BJ (cell line): ENCODE measurements at places on chromosomes 5 and 9. TPM values are rescaled to one million over a fixed set of nuclear protein-coding genes. Genes with fewer than 3 reads are reported as not detected.

The DNAH5 gene
- 1.1 and 1.8 TPM in 2 replicates for polyA plus RNA-seq

The FCN1 gene
- polyA plus RNA-seq, result not detected in 2 replicates

The SARDH gene
- polyA plus RNA-seq, result 0.12 and 0.53 TPM in 2 replicates

The WDR5 gene
- polyA plus RNA-seq, result 23.8 and 24.4 TPM in 2 replicates

The CDC42SE2 gene
- polyA plus RNA-seq, result 6.7 and 15.1 TPM in 2 replicates

The UBAC1 gene
- 42.1 and 50.2 TPM in 2 replicates for polyA plus RNA-seq

The GKAP1 gene
- 0.47 and 1.5 TPM in 2 replicates for polyA plus RNA-seq

The CARD6 gene
- polyA plus RNA-seq, result 0.63 and 0.77 TPM in 2 replicates

The BTNL8 gene
- not detected in 2 replicates for polyA plus RNA-seq

- no peak for DNase-seq
These were observed 19.2 kb downstream of the PRRC1 start for GRCh38 chr5:127536687-127537086.

GRCh38 chr9:122789256-122790046, 718 bp downstream of the OR5C1 start:
- no peak for DNase-seq

GRCh38 chr5:161078793-161079192, 226.8 kb upstream of the ATP10B start:
- no peak for DNase-seq

- no peak for DNase-seq
These were observed 122.3 kb downstream of the MTRR start for GRCh38 chr5:7991125-7991821.

DNA sequence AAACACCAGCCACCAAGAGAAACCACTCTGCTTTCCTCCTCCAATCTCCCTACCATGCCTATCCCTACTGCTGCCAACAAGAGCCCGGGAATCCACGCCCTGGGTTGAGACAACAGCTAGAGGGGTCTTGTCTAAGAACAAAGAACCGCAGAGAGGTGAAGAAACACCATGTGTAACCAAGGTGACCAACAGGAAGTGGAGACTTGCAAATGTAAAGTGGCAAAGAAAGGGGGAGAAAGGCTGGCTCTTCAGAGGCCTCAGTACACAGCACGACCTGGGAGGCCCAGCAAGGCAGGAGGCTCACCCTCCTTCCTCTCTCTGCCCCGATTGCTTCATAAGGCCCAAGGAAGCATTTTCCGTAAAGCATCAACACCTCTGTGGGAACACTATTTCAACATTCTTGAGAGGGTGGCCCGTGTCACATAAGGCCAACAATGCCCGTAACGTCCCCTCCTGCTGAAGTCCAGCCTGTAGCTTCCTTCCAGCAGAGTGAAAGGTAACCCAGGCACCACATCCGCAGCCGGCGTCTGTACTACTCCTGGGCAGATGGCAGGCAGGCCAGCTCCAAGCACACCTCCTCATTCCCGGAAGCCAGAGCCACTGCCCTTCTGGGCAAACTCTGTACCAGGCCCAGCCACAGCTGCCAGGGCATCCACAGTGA, 18.3 kb downstream of the CCNJL start:
- no peak for DNase-seq

GRCh38 chr9:124899845-124900244, 37.9 kb downstream of the ARPC5L start:
- no peak for DNase-seq

GRCh38 chr5:42944989-42945388, 95.1 kb downstream of the ANXA2R start:
- peak; percentile 51 for DNase-seq

GRCh38 chr5:134738963-134739661, 764 bp downstream of the CAMLG start:
- no peak for DNase-seq

DNA sequence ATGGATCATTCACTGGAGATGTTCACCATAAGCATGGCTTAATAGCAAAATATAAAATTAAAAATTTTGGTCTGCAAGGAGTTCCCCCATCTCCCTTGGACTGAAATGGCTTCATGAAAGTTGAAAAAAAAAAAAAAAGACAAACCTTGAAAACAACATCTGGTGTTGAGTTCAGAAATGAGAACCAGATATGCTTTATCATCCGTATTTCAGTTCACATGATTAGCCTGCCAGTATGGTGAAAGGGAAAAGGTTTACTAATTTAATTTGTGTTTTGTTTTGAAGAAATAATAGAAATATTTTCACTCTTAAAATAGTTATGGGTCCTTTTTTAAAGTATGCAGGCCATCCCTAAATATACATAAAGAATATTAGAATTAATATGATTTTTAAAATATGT, 67.8 kb downstream of the TMEM167A start:
- DNase-seq, result no peak

DNA sequence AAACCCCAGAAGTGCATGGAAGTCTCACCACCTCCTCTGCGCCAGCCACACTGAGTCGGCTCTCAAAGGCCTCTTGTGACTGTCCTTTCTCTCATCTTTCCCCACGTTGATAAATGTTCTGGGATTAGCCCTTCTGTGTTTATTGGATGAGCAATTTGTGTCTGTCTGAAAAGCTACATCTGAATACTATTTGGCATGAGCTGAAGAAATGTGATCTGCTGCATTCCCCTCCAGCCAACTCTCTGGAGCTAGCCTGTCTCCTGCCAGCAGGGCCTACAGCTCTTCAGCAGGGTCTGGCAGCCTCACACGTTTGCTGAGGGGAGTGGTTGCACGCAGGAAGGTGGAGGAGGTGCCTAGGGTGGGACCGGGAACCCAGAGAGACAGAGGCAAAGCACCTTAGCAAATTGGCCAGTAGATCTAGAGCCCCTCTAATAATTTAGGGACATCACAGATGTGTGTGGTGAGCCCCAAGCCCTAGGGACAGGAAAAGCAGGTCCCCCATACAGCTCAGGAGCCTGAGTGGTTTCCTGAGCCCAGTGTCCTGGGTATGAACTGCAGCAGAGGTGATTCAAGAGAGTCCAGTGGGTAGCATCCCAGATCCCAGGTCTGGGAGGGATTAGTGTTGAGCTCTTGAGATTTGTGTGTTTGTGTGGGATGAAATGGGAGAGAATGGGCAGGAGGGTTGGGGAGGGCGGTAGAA, 20.5 kb upstream of the B4GALT1 start:
- peak; percentile 75 for DNase-seq

DNA sequence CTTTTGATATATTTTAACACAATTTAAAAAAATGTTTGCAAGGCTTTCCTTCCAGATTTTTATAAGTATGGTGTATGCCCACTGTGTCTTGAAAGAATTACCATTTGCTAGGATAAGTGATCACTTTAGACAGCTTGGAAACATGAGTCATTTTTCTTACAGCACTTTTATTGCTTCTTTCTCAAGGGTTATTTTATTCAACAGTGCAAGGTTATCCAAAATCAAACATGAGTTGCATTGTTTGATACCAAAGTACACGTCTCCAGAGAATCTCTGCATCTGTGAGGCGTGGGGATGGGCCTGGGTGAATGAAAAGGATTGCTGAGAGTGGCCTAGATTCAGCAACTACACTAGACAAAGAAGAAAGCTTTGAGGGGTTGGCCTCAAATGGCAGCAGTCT, 329.6 kb downstream of the ADAMTS6 start:
- peak; percentile 74 for DNase-seq

- no peak for DNase-seq
These were observed 1.1 kb upstream of the FRRS1L start for GRCh38 chr9:109168170-109168569.

GRCh38 chr5:51203598-51203997, 179.7 kb upstream of the ISL1 start:
- DNase-seq, result no peak

DNA sequence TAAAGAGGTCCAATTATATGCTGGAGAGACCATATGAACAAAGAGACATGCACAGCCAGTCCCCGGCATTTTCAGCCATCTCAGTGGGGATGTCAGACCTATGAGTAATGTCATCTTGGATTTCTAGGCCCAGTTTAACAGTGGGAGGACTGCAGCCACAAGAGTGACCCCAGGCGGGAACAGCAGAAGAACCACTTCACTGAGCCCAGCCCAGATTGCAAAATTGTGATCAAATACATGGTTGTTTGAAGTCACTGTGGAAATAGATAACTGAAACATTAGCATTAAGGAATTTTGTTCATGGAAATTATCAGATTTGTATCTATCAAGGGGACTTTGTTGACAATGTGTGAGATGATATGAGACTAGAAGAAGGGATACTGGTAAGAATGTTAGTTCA, 42.1 kb upstream of the C9orf57 start:
- no peak for DNase-seq

DNA sequence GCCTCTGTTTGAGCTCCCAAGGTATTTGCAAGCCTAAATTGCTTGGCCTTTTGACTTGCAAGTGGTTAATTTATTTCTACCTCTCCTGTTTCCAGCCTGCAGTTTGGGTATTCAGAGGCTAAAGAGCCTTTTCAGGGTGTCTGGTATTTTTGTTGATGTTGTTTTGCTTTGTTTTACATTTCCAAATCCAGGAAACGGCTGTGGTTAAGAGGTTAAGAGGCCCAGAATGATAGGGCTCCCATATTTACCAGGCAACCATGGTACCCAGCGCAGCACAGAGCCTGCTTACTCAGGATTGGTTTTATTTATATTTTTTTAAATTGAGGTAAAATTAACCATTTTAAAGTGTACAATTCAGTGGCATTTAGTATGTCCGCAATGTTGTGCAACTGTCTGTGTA, 92.1 kb downstream of the PDZD2 start:
- DNase-seq, result no peak

GRCh38 chr9:127524373-127524772, 73.1 kb downstream of the LRSAM1 start:
- no peak for DNase-seq

DNA sequence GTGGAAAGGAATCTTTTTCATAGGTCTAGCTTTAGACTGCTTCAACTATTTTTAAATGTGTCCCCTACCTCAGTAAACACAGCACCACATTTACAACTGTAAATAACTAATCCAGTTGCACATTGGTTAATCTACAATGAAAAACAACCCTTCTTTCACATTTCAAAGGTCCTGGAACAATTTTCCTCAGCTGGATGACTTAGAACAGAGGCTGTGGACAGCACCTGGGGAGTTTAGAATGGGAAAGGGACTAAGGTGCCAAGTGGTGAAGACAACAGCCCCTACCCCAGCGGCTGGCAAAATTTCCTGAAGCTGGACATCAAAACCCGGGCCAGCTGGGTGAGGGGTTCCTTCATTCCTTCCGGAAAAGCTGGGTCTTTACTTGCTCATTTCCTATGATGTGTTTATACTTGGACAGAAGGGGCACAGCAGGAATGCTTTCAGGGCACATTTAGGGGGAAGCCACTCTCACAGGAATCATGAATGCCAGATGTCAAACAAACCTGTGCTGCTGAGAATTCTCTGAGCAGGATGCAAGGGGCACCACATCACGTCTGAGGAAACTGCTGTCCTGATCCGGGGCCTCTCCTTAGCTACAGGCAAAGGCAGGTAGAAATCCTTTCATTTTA, 158.3 kb downstream of the NR2F1-AS1 start:
- DNase-seq, result no peak

GRCh38 chr5:6712142-6712576, 1.1 kb upstream of the TENT4A start:
- DNase-seq, result no peak

DNA sequence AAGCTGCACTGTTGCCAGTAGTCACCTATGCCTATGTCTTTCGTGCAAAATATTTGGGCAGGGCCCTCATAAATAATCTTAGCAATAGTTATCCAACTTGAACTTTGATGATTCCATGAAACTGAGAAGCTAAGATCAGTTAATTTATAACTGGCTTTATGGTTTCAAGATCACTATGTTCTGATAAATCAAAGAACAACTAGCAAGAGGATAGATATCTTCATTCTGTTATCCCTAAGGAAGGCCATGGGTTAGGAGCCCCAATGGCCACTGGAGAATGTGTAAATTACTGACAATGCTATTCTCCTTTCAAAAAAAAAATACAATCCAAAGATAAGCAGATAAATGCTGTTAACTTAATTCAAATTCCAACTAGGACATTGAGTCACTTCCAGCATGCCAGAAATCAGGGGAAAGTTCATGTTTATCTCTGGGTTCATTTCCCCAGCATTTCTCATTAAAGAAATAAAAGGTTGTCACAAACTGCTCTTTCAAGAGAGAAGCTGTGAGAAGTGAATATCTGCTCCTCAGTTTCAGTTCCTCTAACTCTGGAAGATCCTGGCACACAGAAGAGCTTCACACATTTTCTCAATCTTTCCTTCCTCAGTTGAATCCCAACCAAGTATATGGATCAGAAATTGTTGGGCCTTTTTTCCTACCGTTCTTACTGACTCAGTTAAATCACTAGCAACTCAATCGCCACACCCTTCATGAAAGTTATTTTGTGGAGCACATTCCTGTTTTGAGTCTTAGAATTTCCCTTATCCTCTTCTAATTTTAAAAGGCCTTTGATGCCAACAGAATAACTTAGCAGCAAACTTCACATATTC, 59.6 kb upstream of the SLC1A1 start:
- DNase-seq, result no peak

DNA sequence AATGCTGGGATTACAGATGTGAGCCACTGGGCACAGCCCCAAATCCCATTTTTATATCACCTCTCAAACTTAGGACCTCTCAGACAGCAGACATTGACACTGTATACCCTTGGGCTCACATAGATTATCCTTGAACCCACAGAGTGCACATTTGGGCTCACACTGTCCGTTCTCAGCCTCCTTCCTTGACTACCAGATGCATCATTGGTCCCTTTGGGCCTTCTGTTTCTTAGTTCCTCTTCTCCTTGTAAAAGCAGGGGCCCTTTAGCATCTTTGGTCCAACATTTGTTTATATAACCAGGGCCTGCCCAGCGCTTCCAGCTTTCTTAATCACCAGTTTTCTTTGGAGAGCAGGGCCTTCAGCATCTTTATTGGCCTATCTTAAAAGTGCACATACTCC, 126.2 kb downstream of the SEC61B start:
- DNase-seq, result no peak

- DNase-seq, result no peak
These were observed 65.3 kb downstream of the OLFM1 start for GRCh38 chr9:135152614-135153334.

DNA sequence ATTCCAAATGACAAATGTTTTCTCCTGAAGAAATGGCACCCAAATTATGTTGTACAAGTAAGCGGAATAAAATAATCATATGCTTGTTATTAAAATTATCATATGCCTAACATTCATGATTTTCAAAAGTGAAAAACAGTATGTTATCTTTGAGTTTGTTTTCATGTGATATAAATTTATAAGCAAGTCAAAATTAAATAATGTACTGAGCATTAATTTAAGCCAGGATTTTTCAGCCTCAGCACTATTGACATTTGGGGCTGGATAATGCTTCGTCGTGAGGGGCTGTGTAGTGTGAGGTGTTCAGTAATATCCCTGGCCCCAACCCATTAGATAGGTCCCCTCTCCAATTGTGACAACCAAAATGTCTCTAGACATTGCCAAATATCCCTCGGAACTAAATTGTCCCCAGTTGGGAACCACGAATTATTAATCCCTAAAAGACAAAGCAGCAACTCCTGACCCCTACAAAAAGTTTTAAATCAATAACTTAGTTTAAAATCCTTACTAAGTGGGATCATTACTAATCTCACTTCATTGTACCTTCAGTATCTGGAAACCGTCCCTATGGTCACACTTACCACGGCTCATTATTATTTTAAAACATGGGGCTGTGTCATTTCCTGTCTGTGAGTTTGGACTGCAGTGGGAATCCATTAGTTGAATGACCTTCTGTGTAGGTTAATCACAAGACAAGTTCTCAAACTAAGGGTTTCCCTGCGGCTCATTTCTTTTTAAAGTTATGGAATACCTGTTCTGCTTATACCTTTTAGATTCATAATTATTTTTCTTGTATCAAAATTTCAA, 1.3 kb upstream of the NNT start:
- no peak for DNase-seq

- DNase-seq, result no peak
These were observed 205.8 kb downstream of the GABBR2 start for GRCh38 chr9:98502976-98503325.
